ENCODE measurements at places on chromosomes 13 and 19.

GRCh38 chr19:3357271-3357991, 9.0 kb upstream of the NFIC start:
- DNase-seq = peak; percentile 39

- DNase-seq = no peak
Observed at GRCh38 chr19:39200803-39201115, 3.3 kb downstream of the SYCN start.

- DNase-seq = no peak
Observed at GRCh38 chr19:46180701-46181387, 32.8 kb downstream of the IGFL2 start.

DNA sequence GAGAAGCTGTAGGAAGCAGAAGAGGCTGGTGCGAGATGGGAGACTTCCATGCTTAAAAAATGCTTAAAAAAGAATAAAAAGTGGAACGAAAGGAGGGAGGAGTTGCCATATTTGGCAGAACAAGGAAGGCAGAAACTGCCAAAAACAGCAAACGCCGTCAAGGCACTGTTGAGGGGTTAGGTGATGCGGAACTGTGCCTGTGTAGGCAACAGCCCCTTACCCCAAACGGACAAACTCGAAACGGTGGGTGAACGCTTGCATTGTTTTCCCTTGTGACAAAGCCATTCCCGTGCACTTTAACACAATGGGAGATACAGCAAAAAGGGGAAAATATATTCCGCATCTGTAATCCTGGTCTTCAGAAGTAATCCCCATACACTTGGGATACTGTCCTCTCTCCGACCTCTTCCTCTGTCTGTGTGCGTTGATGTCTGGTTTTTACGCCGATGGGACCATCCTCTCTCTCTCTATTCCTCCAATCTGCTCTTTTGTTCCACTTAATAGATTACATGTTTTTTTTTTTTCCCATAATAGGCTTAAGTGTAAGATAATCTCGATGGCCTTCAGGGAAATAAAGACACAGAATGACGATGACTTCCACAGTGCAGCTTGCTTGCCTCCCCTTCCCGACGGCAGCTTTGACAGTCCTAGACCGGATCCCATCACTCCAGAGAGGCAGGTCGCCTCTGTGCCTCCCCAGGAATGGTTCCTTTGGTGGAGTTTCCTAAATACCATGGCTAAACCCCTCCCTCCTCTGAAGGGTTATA, 132.7 kb upstream of the RNF113B start:
- no peak for DNase-seq

GRCh38 chr13:113297370-113298042, 467 bp downstream of the LAMP1 start:
- DNase-seq = peak; percentile 45

DNA sequence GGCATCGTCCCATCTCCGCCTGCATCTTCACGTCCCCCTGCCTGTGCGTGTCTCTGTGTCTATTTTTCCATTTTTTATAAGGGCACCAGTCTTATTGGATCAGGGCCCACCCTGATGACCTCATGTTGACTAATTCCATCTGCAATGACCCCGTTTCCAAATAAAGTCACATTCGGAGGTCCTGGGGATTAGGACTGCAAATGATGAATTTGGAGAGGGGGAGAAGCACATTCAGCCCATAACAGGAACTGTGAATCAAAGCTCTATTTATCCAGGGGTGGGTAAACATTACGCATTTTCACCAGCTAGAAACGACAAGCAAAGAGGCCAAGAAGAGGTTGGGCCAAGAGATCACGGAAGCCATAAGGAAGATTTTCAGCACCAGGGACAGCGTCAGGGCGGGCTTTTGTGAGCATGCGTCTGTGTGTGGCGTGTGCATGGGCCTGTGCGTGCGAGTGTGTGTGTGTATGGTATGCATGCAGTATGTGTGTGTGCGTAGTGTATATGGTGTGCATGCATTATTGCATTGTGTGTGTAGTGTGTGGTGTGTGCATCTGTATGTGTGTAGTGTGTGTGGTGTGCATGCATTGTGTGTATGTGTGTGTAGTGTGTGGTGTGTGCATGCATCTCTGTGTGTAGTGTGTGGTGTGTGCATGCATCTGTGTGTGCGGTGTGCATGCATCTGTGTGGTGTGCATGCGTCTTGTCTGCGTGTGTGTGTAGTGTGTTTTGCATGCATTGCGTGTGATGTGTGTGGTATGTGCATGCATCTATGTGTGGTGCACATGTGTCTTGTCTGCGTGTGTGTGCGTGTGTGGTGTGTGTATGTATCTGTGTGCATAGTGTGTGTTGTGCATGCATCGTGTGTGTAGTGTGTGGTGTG, 19.6 kb downstream of the CELF5 start:
- DNase-seq = peak; percentile 41

DNA sequence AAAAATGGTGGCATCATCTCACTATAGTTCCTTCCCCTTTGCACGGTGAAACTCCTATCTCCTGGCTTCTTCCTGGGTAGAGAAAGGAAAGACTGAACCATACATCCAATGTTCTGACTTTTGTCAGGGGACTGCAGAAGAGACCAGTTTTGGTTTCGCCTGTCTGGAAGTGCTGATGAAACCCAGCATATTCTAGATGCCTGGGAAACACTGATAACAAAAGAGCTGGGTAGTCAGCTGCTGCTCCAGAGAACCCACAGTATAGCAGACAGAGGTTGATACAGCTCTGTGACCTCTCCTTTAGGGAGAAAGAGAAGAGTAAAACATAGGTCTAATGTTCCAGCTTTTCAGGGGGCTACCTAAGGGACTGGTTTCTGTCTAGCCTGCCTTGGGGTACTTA, 695.3 kb downstream of the DIAPH3 start:
- DNase-seq = no peak

DNA sequence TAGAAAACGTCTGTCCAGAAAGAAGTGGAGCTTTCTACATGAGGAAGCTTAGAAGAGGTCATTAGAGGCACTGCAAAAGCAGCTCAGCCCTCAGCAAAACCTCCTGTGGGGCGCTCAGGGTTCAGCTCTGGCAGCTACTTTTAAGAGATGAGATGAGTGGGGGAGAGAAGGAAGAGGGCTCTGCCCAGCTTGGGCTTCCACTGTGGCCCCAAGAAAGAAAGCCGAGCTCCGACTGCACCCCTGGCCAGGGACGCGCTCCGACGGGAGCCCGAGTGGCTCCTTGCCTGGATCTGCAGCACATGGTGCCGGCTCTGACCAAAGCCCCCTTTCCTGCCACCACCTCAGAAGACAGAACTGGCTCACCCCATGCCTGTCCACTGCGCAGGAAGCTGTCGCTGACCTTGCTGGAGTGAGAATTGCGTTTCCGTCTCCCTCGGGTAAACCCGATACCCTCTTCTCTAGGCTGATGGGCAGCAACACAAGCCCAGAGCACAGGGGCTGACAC, 36.4 kb downstream of the NAXD start:
- no peak for DNase-seq

- DNase-seq = peak; percentile 41
Observed at GRCh38 chr19:41325947-41326706, 16.2 kb downstream of the CCDC97 start.

Measured in activated gamma-delta T cell treated with Interleukin-2 at 50 U/mL for 16 hours (primary cell).